ENCODE measurements at places on chromosomes 2 and 18. TPM values are rescaled to one million over a fixed set of nuclear protein-coding genes. Genes with fewer than 3 reads are reported as not detected.

The DNAH6 gene
- under 0.01 TPM for total RNA-seq

The IL37 gene
- not detected for total RNA-seq

The TMEM247 gene
- not detected for total RNA-seq

The OR6B2 gene
- total RNA-seq: not detected

The SERPINB10 gene
- not detected for total RNA-seq

The TSGA10 gene
- total RNA-seq: 0.54 TPM

The HMSD gene
- total RNA-seq: 0.28 TPM

The UGT1A9 gene
- total RNA-seq: not detected

The ST6GAL2 gene
- total RNA-seq: not detected

The INHA gene
- not detected for total RNA-seq

The ALKAL2 gene
- total RNA-seq: not detected

The MC5R gene
- total RNA-seq: not detected

The TXNDC2 gene
- total RNA-seq: 0.18 TPM

The CYP1B1 gene
- total RNA-seq: 1.1 TPM

The NEURL3 gene
- total RNA-seq: not detected

The CRACDL gene
- total RNA-seq: not detected

The C2orf66 gene
- total RNA-seq: not detected

The KCTD18 gene
- 12.8 TPM for total RNA-seq

The BBS5 gene
- 1.4 TPM for total RNA-seq

The STAT4 gene
- total RNA-seq: 0.28 TPM

The REG3A gene
- not detected for total RNA-seq

The SAG gene
- total RNA-seq: not detected

The ELOA2 gene
- total RNA-seq: not detected

The KCNK3 gene
- under 0.01 TPM for total RNA-seq

The PRSS56 gene
- total RNA-seq: not detected

The PLCL1 gene
- 0.18 TPM for total RNA-seq

The APCDD1 gene
- 0.83 TPM for total RNA-seq

The TNS1 gene
- total RNA-seq: 45.2 TPM

The RESP18 gene
- not detected for total RNA-seq

The MDH1 gene
- total RNA-seq: 248 TPM
